ENCODE measurements at places on chromosomes 5 and 9.

- DNase-seq = no peak
Observed at GRCh38 chr5:181114844-181115778, 15.9 kb downstream of the OR2V1 start.

DNA sequence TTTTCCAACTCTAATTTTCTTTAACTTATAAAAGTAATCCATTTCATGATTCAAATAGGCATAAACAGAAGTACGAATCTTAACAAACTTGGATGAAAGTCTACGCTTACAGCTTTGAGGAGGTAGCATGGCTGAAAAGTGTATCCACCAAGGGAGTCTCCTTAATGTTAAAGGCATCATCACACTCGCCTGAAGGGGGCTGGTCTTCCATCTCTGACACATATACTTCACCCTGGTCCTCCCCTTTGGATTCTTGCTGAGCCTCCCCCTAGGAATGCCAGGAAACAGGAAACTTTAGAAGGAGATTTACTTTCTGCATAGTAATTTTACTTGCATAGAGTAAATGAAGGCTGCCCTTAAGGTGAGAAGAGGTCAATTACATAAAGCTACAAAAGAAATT, 10.3 kb upstream of the NME5 start:
- no peak for DNase-seq

GRCh38 chr5:107594253-107595045, 76.3 kb downstream of the EFNA5 start:
- DNase-seq = no peak

- DNase-seq = no peak
Observed at GRCh38 chr5:116696366-116696765, 121.7 kb upstream of the SEMA6A start.

- DNase-seq = no peak
Observed at GRCh38 chr5:21807953-21808352, 1045.2 kb downstream of the CDH12 start.

GRCh38 chr9:74683322-74683721, 186.2 kb downstream of the RORB start:
- DNase-seq = no peak

DNA sequence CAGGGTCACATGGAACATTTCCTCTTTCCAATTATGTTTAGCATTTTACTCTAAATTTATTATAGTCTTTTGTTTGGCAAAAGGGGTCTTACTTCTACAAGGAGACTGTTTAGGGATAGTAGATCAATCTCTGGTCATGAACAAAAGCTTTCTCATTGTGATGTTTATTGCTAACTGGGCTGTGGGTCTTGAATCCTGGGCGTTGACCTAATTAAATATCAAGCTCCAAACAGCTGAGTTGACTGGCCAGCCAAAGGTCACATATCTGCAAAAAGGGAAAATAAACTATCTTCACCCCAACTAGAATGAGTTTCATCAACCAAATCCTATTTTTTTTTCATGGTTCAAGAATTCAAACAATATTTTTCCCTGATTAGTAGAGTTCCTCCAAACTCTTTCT, 245.4 kb upstream of the TUT7 start:
- no peak for DNase-seq

- no peak for DNase-seq
Observed at GRCh38 chr5:107544967-107545366, 125.8 kb downstream of the EFNA5 start.

DNA sequence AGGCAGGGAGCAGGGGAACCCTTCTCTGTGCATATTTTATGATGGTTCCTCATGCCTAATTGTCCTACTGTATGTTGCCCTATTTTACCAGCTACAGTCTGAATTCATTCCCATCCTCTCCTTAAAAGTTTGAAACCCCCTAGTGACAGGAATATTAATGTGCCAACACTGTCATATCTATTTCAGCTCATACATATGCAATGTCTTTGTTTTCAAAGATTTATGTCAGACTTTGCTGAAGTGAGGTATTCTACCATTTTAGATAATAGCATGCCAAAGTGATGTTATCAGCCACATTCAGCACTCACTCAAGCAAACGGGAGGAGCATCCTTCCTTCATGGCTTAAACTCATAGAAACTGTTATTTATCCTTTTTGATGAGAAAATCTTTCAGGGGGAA, 696.5 kb downstream of the NR2F1-AS1 start:
- no peak for DNase-seq

DNA sequence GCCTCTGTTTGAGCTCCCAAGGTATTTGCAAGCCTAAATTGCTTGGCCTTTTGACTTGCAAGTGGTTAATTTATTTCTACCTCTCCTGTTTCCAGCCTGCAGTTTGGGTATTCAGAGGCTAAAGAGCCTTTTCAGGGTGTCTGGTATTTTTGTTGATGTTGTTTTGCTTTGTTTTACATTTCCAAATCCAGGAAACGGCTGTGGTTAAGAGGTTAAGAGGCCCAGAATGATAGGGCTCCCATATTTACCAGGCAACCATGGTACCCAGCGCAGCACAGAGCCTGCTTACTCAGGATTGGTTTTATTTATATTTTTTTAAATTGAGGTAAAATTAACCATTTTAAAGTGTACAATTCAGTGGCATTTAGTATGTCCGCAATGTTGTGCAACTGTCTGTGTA, 92.1 kb downstream of the PDZD2 start:
- no peak for DNase-seq

- DNase-seq = no peak
Observed at GRCh38 chr5:100846772-100847171, 56.3 kb downstream of the ST8SIA4 start.

- no peak for DNase-seq
Observed at GRCh38 chr9:129886226-129887174, 51.2 kb downstream of the USP20 start.

DNA sequence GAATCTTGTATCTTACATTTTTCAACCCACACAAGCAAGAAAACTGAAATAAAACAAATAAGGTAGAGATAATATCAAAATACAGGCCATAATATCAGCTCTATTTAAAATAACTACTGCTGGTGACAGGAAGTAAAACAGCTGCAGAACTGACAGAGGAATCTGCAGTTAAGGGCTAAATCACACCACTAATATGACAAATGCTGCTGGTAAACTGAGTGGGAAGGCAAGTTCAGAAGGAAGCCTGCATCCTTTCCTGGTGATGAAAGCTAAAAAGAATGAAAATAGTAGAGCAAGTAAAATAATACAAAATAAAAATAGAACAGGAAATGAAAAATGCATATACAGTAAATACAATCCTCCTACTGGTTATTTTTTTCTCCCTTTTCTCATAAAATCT, 1293.7 kb upstream of the C9orf72 start:
- DNase-seq = no peak

DNA sequence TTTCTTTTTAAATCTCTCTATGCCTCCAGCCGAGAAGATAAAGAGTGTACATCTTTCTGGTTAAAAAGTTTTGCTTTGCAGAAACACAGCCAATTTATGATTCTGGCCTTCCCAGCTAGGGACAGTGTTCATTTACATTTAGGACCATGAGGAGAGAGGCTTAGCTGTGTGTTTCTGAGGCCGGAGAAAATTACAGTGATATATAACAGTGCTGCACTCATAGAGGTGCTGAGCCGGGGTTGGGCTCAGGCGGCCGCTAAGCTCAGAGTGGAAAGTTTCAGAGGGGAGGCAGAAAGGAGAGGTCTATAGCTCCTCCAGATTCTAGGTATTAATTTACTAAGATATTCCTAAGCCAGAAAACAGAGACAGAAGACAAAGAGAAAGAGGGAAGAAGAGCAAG, 37.0 kb upstream of the LCP2 start:
- no peak for DNase-seq

DNA sequence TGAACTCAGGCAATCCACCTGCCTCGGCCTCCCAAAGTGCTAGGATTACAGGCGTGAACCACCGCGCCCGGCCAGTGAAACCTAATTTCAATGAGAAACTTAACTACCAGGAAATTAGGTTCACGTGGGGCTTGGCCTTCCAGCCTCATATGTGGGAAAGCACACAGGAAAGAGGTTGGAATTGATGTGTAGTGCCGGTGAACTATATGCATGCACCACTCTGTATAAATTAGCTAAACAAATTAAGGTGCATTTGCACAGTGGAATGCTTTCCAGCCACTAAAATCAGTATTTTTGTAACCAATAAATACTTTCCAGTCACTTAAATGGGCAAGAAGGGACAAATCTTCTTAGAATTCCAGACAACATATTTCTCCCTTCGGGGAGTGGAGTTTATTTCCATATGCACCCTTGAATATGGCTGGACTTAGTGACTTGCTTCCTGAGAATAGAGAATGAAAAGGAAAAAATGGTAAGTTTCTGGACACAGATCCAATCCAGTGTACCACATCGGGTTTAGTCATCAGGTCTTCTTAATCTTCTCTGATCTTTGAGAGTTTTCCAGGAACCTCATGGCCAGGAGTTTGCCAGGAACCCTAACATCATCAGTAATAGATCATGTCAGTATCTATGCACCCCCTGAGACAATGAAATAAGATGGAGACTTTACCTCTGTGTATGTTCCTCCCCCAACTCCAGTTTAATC, 24.9 kb downstream of the ATOX1 start:
- DNase-seq = no peak

- DNase-seq = no peak
Observed at GRCh38 chr5:35117967-35118366, 70.2 kb upstream of the AGXT2 start.

DNA sequence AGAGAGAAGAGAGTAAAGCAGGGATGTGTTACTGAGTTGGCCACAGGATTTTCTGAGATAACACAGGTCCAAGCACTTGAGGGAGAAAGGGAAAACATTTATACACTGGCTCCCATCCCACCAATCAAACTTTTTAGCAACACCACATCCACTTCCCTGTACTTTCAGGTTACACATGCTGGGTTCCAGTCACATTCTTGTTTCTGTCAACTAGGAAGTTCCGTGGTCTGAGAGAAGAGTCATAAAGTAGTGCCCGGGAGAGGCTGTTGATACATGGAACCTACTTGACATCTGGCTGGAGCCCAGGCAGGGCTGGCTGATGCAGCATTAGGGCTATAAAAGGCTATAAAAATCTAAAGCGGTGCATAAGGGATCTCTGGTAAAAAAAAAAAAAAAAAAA, 473.9 kb upstream of the COX7C start:
- DNase-seq = no peak

GRCh38 chr9:14542071-14542470, 151.2 kb downstream of the ZDHHC21 start:
- no peak for DNase-seq

GRCh38 chr9:113876151-113876992, at the start of gene ZNF618:
ZNF618 (plus strand) TSS chr9:113876309; CDS start chr9:113876381, 72 bp downstream.
- no peak for DNase-seq

DNA sequence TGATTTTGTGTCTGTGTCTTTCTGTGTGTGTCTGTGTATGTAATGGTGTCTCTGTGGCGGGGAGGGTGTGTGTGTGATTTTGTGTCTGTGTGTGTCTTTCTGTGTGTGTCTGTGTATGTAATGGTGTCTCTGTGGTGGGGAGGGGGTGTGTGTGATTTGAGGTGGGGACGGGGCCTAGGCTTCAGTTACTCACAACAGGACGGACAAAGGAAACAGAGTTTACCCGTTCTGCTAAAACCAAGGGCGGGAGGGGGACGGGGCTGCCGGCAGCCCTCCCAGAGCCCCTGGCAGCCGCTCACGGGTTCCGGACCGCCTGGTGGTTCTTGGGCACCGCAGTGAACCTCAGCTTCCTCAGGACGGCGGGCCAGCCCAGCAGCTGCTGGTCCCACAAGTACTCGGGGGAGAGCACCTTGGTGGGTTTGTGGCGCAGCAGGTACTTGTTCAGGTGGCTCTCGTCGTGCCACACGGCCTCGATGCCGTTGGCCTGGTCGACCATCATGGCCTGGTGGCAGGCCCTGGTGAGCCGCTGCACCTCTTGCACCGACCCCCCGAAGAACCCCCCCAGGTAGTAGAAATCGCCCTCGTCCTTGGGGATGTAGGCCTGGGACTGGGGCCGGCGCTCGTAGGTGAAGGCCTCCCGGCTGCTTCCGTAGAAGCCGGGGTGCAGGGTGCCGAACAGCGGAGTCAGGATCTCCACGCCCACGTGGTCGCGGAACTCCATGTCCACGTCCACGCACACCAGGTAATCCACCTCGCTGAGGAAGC, 19.4 kb downstream of the ABO start:
- no peak for DNase-seq

DNA sequence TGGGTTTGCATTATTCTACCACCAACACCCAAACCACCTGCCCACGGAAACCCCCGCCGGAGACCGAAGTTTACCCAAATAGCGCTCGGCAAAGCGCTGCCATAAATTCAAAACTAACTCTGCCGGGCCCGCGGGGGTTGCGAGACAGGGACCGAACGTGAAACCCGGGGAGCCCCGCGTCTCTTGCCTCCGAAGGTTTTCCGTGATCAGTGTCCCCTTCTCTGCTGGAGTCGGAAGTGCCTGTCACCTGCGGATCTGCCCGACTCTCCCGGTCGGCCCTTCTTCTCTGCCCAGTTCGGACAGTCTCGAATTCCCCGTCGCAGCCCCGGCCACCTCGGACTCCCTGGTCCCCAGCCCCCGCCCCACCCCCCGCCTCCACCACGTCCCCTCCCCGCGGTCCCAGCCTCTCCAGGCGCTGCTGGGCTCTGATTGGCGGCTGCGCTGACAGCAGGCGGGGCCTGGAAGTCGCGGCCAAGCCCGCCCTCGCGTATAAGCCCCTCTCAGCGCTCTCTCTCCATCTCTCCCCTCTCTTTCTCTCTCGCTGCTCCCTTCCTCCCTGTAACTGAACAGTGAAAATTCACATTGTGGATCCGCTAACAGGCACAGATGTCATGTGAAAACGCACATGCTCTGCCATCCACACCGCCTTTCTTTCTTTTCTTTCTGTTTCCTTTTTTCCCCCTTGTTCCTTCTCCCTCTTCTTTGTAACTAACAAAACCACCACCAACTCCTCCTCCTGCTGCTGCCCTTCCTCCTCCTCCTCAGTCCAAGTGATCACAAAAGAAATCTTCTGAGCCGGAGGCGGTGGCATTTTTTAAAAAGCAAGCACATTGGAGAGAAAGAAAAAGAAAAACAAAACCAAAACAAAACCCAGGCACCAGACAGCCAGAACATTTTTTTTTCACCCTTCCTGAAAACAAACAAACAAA, at the start of gene RORB:
TSS of gene RORB (plus strand) at position 517 of the 929 bp plus-strand sequence. CDS start 642 bp downstream, outside the sequence.
- no peak for DNase-seq

DNA sequence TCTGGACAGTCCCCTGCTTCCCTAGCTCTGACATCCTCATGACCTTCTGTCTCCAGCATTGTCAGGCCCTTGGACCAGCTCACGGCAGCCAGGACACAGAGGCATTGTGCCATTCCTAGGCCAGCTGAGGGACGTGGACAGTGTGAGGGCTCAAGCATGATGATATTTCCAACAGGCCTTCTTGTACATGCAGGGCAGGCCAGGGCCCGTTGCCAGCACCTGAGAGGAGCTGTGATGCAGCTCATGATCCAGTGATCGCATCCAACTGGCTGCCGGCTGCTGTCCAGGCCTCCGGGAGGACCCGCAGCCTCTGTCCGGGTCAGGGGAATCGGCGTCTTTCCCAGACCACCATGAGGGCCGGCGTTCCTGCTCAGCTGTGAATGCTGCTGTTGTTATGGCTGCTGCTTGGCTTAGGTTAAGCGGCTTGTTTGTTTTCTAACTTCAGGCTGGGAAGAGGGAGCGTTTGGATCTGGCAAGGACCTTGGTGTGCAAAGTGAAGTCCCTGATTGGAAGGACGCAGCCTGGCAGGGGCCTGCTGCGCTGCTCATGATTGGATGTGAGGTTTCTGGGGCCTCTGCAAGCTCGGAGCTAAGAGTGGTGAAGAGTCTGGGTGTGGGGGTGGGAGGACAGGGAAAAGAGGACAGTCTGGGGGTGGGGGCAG, 53.8 kb downstream of the PDZD2 start:
- no peak for DNase-seq

- no peak for DNase-seq
Observed at GRCh38 chr9:88590558-88591146, 55.7 kb downstream of the NXNL2 start.

- no peak for DNase-seq
Observed at GRCh38 chr5:32311404-32312196, 1.1 kb downstream of the MTMR12 start.

GRCh38 chr5:129107637-129108036, 13.1 kb downstream of the ISOC1 start:
- DNase-seq = no peak
